ENCODE measurements at places on chromosomes 1 and 21.
A peak's percentile ranks its signal among the peaks of the same experiment; 100 is the strongest.

GRCh38 chr1:44832056-44832705 lies 10.9 kb downstream of the PTCH2 start:
- DNase-seq = no peak

GRCh38 chr1:191895462-191896058 lies 262.7 kb upstream of the RGS18 start:
- no peak for DNase-seq

GRCh38 chr1:11434501-11434900 lies 44.5 kb upstream of the DISP3 start:
- DNase-seq = no peak

GRCh38 chr1:48061162-48062136 lies 64.3 kb upstream of the TRABD2B start:
- DNase-seq = peak; percentile 77

DNA sequence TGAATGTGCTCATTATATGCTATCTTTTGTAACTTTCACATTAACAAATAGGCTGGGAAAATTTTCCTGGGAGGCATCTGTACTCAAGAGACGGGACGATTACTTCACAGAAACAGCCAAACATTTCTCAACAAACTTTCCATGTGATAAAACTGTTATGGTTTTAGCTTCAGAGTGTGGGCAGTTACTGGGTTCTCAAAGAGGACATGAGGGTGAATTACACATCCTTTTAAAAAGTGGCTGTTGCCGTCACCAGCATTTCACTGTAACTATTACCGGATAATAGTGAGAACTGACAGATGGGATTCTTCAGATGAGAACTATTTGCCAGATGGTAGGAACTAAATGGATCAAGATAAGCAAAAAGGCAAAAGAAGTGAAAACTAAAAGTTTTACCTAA lies 109.1 kb downstream of the APP start:
- DNase-seq = peak; percentile 27

DNA sequence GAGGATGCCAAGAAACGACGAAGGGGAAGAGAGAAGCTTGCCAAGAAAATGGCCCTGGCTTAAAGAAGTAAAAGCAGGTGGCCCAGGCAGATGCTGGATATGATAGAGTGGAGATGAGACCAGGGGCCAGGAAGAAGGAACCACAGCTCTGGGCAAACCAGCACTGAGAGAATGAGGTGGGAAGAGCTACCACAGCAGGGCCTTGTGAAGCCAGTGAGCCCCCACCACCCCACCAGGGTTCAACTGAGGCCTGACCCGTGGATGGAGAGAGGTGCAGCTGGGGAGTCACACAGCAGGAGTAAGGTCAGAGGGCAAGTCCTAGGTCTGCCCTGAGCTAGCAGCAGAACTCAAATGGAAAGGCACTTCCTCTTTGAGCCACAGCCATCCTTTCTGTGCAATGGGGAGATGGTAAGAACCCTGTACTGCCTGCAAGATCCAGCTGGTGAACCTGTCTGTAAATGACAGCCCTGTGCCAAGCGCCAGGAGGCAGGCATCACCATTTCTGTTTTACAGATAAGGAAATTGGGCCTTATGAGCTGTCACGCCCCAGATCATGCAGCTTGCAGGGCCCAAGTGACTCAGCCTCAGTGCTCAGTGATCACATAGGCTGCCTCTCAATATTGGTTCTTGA lies 8.5 kb downstream of the SH3BGRL3 start:
- DNase-seq = no peak

GRCh38 chr21:44054710-44055109 lies 42.6 kb downstream of the TRAPPC10 start:
- DNase-seq = peak; percentile 72

GRCh38 chr1:155933591-155934096 lies 569 bp downstream of the KHDC4 start:
- DNase-seq = peak; percentile 38

DNA sequence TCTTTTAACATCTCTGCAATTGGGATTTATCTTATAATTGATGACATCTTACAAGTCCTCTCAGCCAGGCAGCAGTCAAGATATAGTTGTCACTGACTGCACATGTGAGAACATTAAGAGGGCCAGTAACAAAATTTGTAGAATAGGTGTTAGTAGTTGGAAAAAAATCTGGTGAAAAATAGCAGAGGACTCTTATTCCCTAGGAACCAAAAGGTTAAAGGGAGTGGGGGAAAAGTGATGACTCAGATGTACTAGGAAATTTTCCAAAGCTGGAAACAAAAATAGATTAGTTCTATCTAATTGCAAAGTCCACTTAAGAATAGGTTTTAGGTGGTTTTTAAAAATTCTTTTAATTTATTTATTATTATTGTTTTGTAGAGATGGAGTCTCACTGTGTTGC lies 3.6 kb downstream of the NUP210L start:
- DNase-seq = peak; percentile 40

GRCh38 chr1:151368393-151369301 lies 3.9 kb downstream of the SELENBP1 start:
- DNase-seq = no peak

GRCh38 chr1:102776071-102776470 lies 332.3 kb downstream of the COL11A1 start:
- DNase-seq = no peak

- no peak for DNase-seq
Measured at GRCh38 chr1:24636661-24637357, 6.3 kb upstream of the SRRM1 start.

DNA sequence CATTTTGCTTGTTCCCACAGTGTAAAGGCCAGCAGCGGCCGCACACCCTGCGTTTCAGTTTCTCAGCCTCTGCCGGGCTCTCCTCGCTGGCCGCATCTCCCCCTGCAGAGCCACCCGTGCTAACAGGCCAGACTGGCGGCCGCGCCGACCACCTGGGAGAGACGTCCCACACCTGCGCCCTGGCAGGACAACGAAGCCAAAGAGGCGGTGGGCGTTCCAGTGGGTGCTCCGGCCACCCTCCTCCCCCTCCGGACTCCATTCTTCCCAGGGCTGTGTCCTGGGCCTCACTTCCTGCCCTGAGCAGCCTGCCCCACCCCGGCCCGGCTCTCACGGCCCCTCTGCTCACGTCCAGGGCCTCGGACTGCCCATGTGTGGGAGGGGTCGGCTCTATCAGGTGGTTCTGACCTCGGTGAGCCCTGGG lies 31.9 kb upstream of the SLC19A1 start:
- DNase-seq = no peak

- no peak for DNase-seq
Measured at GRCh38 chr1:190949939-190950338, 472.3 kb upstream of the BRINP3 start.

GRCh38 chr1:170146720-170147263 lies 1.0 kb downstream of the NTMT2 start:
- DNase-seq = no peak

GRCh38 chr1:29824511-29825273 lies 588.4 kb downstream of the PTPRU start:
- DNase-seq = no peak

DNA sequence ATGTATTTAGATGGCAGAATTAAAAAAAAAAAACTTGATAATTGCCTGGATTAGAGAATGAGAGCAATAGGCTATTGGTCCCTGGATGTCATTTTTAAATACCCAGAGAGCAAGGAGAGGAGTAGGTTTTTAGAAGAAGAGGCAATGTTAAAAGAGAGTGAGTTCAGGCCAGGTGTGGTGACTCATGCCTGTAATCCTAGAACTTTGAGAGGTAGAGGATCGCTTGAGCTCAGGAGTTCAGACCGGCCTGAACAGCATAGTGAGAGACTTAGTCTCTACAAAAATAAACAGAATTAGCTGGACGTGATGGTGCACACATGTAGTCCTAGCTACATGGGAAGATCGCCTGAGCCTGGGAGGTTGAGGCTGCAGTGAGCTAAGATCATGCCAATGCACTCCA lies 15.9 kb upstream of the MUTYH start:
- no peak for DNase-seq

- no peak for DNase-seq
Measured at GRCh38 chr1:19688041-19688842, 23.6 kb downstream of the HTR6 start.

DNA sequence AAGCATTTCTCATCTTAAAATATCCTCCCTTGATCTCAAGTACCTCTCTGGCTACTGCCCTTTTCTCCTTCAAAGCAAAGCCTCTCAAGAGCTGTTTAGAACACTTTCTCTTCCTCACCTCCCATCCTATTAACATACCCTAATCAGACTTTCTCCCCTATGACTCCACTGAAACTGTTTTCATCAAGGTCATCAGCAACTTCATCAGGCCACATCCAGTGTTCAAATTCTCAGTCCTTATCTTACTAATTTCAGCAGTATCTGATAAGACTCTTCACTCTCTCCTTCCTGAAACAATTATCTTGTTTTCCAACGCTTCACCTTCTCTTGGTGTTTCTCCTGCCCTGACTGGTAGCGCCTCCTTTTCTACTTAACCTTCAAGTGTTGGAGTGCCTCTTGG lies 1.5 kb upstream of the RAP1A start:
- no peak for DNase-seq

GRCh38 chr1:196774603-196775002 lies at the start of gene CFHR3:
CFHR3 (plus strand) TSS chr1:196774840; CDS start chr1:196774887, 47 bp downstream.
- no peak for DNase-seq

- DNase-seq = no peak
Measured at GRCh38 chr1:202304375-202304774, 37.4 kb downstream of the UBE2T start.

DNA sequence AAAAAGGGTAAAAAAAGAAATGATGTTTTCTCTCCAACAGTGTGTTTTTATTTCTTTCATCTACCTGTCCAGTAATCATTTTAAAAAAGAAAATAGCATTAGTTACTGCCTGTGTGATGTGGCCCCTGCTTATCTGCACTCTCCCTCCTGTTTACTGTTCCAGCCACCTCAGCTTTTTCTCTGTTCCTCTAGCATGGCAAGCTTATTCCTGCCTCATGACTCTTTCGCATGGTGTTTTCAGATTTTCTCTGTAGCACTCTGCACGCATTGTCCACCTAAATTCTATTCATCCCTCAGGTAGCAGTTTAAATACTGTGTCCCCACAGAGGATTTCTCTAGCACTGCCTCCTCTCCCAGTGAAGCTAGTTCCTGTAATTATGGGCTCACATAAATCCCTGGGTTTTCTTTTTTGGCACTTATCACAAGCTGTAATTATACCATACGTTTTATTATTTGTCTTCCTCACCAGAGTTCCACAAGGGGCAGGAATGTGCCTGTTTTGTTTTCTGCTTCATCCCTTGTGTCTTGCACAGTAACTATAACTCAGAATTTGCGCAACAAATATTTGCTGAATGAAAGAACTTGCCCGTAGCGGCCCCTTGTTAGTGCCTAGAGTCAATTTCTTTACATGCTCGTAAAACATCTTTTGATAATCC lies 51.4 kb upstream of the LRIG2 start:
- peak; percentile 55 for DNase-seq

DNA sequence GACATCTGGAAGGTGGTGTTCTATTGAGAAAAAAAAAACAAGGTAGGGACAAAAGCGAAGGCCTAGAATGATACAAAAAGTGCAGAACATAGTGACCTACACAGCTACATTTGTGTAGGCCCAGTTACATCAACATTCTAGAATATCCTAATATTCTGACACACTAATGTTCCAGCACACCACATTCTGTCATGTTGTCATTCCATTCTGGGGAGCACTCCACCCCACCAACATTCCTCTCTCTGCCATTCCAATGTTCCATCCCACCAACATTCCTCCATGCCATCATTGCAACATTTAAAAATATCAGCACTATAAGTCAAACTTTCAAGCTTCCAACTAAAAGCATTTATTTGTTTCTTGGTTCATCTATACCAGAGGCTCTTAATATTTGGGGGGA lies 28.5 kb downstream of the COA7 start:
- peak; percentile 83 for DNase-seq

GRCh38 chr1:12549460-12550349 lies 68.3 kb downstream of the DHRS3 start:
- peak; percentile 81 for DNase-seq

- no peak for DNase-seq
Measured at GRCh38 chr1:45848714-45849113, 45.3 kb downstream of the MAST2 start.

- DNase-seq = no peak
Measured at GRCh38 chr1:64215576-64215975, 12.2 kb downstream of the UBE2U start.

- DNase-seq = no peak
Measured at GRCh38 chr1:36781098-36781497, 253.2 kb downstream of the GRIK3 start.

- DNase-seq = no peak
Measured at GRCh38 chr1:178581351-178582303, 68.7 kb downstream of the TEX35 start.

- no peak for DNase-seq
Measured at GRCh38 chr1:77120950-77121349, 98.3 kb downstream of the PIGK start.

DNA sequence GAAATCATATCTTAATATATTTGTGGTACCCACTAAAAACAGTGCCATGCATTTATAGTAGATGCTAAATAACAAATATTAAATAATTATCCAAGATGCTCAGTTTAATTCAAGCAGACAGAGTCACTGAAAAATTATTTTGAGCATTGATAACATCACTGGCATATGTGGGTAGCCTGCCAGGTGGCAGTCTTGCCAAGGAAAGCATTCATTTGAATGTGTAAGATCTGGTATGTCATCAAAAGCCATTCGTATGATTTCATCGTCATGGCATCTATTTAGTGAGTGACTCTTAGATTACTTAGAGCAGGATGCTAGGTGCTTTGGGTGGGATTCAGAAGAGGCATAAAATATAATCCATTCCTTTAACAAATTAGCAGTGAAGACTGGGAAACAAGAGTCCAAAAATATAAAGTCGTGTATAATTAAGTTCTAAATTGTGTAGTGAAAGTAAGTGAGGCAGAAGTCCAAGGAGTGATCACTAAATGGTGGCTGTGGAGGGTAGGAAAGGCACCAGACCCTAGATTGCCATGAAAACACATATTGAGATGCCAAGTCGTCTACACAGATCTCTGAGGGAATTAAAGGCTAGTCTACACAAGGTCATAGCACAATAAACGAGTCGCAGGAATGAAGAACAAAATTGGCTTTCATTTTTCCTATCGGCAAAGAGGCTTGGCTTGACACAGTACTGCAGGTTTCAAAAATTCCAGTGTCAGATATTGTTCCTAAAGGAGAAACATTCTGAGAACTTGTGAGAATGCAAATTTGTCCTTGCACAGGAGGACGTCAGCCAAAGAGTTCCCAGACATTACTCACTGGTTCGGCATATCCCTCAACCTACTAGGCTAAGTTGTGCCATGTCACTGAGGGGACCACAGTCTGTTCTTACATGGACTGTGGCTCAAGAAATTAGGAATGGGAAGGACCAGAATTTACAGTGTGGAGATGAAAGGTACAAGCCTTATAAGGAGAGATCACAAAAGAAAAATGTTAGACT lies 130.8 kb downstream of the LYPLAL1 start:
- DNase-seq = peak; percentile 64

- DNase-seq = peak; percentile 92
Measured at GRCh38 chr1:234980645-234981396, 147.8 kb downstream of the TOMM20 start.

DNA sequence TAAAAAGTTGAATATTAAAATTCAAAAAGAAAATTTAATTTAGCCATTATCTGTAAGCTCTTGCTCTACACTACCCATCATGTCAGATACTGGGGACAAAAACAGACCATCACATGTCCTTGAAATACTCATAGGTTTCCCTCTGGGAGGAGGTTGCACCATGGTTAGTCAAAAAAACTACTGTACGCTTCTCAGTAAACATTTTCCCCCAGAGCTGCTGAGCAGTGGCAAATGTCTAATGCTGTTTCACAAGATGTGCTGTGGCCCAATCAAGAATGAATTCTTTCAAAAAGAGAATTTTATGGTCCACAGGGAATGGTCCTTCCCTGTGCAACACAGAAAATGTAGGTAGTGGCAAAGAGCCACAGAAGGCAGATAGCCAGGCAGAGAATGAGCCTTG lies 6.1 kb downstream of the SLC25A24 start:
- DNase-seq = no peak

GRCh38 chr1:93784538-93784937 lies 94.5 kb downstream of the DNTTIP2 start:
- DNase-seq = no peak
